ENCODE measurements at places on chromosomes 12 and 14.

GRCh38 chr14:84856751-84857534 lies 673.0 kb upstream of the FLRT2 start:
- DNase-seq: peak; percentile 21

- DNase-seq: no peak
Observed at GRCh38 chr12:32084017-32084688, 22.5 kb upstream of the BICD1 start.

- no peak for DNase-seq
Observed at GRCh38 chr14:68598621-68599447, 194.0 kb downstream of the ZFP36L1 start.

GRCh38 chr14:84273181-84273580 lies 1256.8 kb upstream of the FLRT2 start:
- DNase-seq: no peak

GRCh38 chr14:31536201-31536960 lies 24.8 kb upstream of the NUBPL start:
- DNase-seq: no peak

DNA sequence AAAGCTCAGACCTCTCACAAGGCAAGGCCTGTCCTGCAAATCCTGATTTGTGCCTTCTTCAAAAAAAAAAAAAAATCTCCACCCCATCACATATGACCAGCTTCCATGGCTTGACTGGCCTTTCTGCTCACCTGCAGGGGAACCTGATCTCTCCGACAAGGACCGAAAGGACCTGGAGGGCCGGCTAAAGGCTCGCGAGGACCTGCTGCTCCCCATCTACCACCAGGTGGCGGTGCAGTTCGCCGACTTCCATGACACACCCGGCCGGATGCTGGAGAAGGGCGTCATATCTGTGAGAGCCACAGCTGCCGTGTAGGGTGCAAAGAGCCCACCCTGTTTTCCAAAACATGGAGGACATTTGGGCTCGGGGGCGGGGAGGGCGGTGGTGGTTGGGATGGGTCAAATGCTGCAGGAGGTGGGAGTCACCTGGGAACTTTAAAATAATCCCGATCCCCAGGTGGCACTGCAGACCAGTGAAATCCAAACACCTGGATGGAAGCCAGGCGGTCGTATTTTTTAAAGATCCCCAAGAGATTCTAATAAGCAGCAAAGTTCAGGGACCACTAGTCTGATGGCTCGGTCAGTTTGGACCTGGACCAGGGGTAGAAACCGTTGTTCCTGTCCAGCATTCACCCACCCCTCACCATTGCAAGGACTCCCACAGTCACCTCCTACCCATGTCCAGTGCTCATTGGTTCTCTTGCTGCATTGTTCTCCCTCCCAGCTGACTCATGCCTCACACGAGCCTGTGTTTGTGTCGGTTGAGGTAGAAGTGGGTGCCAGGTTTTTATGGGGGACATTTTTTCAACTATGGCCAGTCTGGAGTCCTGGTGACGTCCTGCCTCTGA lies 44.8 kb downstream of the FOXN4 start:
- DNase-seq: peak; percentile 29

DNA sequence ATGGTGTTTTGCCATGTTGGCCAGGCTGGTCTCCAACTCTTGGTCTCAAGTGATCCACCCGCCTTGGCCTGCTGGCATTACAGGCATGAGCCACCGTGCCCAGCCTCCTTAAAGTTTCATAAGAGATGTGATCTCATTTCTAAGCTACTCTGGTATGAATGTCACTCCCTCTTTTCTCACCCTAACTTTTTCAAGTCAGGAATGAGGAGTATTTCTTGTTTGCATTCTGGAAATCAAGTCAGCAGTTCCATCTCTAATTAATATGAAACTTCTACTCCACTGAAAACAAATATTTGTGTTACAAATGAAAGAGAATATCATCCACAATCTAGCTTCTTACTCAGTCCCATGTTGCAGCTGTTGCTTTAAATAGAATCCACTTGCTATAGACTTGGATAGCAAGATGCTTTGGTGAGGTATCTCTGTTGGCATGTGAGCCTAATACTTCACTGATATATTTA lies 61.3 kb downstream of the ARF6 start:
- DNase-seq: no peak

GRCh38 chr12:14883686-14884085 lies 2.0 kb downstream of the MGP start:
- DNase-seq: peak; percentile 79

- no peak for DNase-seq
Observed at GRCh38 chr14:95039993-95040348, 117.4 kb downstream of the DICER1 start.

GRCh38 chr12:4320853-4321701 lies at the start of gene TIGAR:
TSS of gene TIGAR (plus strand) at chr12:4321213. CDS start at chr12:4321272, 59 bp downstream.
- DNase-seq: peak; percentile 88

DNA sequence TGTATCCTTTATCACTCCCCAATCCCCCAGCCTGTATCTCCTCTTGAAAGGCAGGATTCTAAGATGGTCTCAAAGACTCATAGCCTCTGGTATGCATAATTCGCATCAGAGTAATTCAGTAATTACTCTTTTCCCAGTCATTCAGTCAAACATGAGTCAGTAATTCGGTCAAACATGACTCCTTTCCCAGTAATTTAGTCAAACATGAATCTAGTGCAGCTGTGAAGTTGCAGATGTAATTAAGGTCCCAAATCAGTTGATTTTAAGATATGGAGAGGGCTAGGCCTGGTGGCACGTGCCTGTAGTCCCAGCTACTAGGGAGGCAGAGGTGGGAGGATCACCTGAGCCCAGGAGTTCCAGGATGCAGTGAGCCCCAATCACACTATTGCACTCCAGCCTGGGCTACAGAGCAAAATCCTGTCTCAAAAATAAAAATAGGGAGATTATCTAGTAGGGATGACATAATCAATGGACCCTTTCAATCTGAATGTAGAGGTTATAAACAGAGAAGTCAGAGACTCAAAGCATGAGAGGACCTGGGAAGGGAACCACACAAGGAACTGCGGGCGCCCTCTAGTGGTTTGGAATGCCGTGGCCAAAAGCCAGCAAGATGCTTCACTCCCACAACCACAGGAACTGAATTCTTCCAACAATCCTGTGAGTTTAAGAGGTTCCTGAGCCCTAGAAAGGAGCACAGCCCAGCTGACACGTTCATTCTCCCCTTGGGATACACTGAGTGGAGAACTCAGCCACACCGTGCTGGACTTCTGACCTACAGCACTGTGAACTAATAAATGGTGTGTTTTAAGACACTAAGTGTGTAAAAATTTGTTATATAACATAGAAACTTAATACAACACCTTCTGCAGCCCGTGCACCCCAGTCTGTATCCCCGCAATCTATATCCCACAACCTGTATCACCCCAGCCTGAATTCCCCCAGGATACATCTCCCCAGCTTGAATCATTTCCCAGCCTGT lies 14.3 kb upstream of the ARMH4 start:
- DNase-seq: peak; percentile 61

DNA sequence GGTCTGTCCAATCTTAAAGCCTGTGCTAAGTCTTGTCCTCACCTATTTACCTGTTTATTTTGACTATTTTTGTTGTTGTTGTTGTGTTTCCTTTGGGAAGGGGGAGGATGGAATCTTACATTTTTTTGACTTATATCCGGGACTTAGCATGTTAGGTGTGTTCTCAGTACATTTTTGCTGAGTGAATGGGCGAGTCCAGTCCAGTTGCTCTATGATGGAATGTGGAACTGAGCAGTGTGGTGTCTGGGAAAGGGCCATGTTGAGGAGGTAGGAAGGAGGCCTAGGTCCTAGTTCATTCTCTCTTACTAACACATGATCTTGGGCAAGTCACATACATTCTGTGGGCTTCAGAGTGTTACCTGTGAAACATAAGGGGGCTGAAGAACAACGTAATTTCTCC lies 80.9 kb upstream of the SLC38A2 start:
- DNase-seq: no peak

DNA sequence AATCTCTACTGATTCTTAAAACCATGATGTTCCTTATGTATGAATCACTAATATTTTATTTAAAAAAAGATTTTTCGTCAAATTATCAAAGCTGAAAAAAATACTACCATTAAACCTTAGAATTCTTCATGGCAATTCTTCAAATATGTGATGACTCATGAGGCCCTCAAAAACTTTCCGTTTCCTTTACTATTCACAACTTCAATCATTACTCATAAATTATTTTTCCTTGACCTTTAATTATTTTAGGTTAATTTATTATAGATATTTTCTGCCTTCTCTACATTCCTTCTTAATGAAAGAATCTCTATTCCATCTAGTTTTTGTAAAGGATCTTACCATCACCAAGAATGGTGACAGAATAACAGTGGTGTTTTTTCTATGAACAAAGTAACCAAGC lies 162.1 kb upstream of the SOX5 start:
- DNase-seq: no peak

DNA sequence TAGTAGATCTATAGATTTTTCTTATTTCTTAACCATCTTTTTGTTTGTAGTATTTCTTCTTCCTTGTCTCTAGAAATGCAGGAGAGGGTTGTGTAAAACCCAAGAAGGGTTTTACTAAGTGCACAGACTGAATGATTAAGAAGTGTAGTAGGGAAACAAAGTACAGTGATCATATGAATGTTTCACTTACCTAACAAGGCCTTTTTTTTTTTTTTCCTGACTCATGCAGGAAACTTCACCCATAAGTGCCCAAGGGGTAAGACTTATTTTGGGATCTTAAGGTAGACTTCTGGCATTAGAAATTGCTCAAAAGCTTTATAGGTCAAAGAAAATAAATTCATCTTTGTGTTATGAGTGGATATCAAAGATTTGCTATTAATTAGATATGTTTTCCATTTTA lies 10.2 kb downstream of the SCN8A start:
- no peak for DNase-seq

- DNase-seq: peak; percentile 55
Observed at GRCh38 chr12:13147688-13148484, 44.4 kb upstream of the GSG1 start.

- no peak for DNase-seq
Observed at GRCh38 chr14:72774141-72774540, 119.8 kb downstream of the DPF3 start.

DNA sequence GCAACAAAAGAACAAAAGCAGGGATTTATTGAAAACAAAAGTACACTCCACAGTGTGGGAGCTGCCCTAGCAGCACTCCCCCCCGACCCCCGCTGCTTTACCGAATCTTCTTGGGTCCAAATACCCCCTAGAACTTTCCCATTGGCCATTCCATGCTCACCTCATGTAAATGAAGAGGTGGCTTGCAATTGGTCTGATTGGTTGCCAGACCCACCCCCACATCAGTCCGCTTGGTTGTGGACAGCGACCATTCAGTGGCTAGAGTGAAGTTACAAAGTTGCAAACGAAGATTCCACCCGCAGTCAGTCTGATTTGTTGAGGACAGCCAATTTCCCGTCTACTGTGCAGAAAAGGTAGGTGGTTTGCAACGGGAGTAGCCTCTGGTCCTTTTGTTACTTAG lies 3.9 kb downstream of the STYX start:
- DNase-seq: no peak

- DNase-seq: no peak
Observed at GRCh38 chr14:55705651-55706364, 125.8 kb downstream of the KTN1 start.

DNA sequence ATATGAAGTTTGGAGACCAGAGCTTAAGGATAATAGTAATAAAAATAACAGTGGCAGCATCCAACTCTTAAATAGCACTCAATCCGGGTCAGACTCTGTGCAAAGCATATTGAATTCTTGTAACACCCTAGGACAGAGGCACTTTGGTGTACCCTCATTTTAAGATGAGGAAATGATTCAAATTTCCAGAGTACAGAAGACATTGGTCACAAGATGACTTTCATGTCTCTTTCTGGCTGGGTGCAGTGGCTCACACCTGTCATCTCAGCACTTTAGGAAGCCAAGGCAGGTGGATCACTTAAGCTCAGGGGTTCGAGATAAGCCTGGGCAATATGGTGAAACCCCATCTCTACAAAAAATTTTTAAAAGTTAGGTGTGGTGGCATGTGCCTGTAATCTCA lies 235.8 kb downstream of the SLC15A4 start:
- DNase-seq: no peak

DNA sequence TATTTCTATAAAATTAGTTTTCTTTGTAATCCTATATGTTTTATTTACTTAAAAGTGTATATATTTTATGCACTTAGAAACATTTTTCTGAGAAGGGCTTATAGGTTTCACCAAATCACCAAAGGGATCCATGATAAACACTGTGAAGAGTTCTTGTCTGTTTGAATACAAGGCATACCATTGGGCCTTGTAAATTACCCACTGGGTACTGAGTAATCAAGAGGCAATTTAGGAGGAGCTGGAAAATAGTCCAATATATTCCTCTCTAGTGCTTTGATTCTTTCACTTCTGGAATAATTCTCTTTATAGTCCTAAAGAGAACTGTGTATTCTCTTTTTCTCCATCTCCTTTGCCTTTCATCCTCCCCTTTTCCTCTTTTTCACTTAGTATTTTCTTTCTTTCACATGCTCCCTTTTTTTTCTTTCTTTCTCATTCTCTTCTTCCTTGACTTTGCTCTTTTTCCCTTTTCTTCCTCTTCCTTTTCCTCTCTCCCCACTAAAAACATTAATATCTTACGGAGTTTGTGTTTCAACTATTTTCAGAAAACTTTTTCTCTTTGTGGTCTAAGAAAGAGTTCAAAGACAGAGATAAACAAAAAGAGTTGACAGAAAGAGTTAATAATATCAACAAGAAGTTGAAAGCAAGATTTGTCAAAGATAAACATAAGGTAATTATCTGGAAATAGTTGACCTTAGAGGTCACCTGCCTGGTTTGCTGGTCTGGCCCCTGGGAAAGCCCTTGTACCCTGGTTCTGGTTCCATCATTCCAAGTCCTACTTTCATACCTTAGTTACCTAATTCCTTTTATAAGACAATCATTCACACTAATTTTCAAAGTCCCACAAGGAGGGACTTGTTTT lies 435.3 kb downstream of the RAD51B start:
- no peak for DNase-seq

DNA sequence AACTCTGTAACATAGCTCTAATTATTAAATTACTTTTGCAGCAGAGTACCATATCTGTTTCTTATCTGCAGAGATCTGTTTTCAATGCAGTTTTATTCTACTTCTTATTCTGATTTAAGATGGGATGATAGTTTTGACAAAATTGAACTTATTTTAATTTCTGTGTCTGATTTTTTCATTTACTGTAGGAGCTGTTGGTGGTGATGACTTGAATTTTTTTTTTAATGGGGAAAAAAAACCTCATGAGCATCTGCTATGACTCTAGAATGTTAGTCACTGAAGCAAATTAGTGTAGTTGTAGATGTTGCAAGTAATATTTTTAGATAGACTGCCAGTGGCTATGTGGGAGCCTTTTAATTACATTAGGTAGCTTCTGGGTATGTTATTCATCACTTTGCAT lies 23.4 kb downstream of the DNM1L start:
- DNase-seq: no peak

DNA sequence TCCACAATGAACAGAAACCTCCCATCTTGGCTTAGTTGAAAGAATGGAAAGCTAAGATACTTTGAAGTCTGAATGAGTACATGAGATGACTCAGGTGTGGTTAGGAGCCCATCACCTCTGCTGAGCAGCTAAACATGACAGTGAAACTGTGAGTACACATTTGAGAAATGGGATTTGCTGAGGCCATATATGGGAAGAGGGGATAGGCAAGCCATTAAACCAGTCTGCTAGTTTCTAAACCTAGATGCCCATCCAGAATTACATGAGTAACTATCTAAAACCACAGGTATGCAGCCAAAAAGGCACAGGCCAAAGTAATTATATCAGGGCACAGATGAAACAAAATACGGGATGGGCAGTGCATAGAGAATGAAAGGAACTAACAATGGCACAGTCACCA lies 41.2 kb downstream of the NKX2-1 start:
- DNase-seq: no peak

Measured in skin of body (tissue), 3 donors.